ENCODE measurements at places on chromosomes 4 and X.

DNA sequence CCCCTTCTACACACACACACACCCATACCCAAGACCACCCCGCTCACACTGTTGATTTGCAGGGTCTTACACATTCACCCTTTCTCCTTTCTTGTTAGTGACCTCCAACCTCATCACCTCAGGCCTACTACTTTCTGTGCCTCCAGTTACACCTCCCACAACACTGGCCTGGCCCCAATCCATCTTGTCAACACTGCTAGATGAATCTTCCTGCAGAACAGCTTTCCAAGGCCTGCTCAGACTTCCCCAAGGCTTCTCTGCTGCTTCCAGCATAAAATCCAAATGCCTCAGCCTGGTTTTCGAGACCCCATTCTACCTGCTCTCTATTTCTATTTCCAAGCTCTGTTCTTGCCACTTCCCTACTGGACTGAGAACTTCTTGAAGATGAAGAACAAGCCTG is 79.9 kb downstream of the NHSL2 start:
- peaks cover 29% of the 10 kb centered on the region for H3K4me1 ChIP-seq
- H3K4me3 ChIP-seq: no peak overlapping the region
- no peak overlapping the region for H3K27ac ChIP-seq
- peaks cover 1% of the 10 kb centered on the region for H3K27me3 ChIP-seq

DNA sequence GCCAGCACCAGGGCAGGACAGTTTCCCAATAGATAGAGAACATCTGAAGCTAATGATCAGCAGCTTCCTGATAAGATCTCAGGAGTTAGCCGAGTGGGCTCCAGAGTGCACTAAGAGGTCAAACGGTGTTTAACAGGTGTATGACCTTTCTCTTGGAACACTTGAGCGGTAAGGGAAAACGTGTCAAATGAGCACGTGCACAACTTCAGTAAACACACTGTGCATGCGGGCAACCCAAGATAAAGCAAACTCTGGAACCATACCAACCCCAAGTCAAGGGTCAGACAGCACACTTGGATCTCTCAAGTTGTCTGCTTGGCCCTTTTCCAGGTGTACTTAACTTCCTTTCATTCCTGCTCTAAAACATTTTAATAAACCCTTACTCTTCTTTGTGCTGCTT is 1941.5 kb upstream of the PCDH10 start:
- no peak overlapping the region for H3K27ac ChIP-seq
- no peaks in the 10 kb centered on the region for H3K27me3 ChIP-seq
- H3K4me3 ChIP-seq: no peak overlapping the region
- H3K36me3 ChIP-seq: no peaks in the 10 kb centered on the region
- no peak for DNase-seq
- H3K4me1 ChIP-seq: no peaks in the 10 kb centered on the region

DNA sequence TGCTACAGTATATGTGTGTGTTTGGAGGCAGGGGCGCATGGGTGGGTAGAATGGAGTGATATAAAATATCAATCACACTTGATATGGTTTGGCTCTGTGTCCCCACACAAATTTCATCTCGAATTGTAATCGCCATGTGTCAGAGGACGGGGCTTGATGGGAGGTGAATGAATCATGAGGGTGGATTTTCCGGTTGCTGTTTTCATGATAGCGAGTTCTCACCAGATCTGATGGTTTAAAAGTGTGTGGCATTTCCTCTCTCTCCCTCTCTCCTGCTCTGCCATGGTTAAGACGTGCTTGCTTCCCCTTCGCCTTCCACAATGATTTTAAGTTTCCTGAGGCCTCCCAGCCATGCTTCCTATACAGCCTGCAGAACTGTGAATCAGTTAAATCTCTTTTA is 14.8 kb downstream of the SOWAHB start:
- peaks cover 5% of the 10 kb centered on the region for H3K27me3 ChIP-seq
- no peak overlapping the region for H3K4me3 ChIP-seq
- no peaks in the 10 kb centered on the region for H3K4me1 ChIP-seq
- no peak overlapping the region for H3K27ac ChIP-seq
- H3K36me3 ChIP-seq: no peaks in the 10 kb centered on the region

DNA sequence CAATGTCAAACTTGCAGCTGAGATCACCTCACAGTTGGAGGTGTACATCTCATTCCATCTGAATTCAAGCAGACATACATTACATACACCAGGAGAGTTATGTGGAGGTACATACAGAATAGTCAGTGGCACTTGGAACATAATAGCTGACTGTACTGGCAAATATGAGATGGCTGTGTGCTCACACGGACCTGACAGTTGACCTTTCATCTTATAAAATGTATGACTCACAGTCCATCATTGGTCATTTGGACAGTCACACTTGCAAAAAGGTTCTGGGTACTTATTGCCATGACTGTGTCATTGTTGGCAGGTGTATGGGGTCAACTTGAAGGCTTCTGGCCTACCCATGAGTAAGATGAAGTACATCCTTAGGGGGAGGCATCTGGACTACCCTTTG is 88.6 kb upstream of the WDR1 start:
- no peaks in the 10 kb centered on the region for H3K36me3 ChIP-seq
- no peak overlapping the region for H3K27ac ChIP-seq
- H3K27me3 ChIP-seq: peaks cover 5% of the 10 kb centered on the region
- H3K4me1 ChIP-seq: no peaks in the 10 kb centered on the region
- no peak for DNase-seq

GRCh38 chr4:154591890-154592289 is 1.3 kb upstream of the FGA start:
- no peak for DNase-seq
- no peaks in the 10 kb centered on the region for H3K4me1 ChIP-seq
- peaks cover 53% of the 10 kb centered on the region for H3K27me3 ChIP-seq
- H3K36me3 ChIP-seq: no peaks in the 10 kb centered on the region
- H3K4me3 ChIP-seq: no peak overlapping the region

GRCh38 chrX:123399709-123400108 is 215.6 kb downstream of the GRIA3 start:
- no peaks in the 10 kb centered on the region for H3K27me3 ChIP-seq
- no peak for DNase-seq
- no peak overlapping the region for H3K27ac ChIP-seq
- H3K4me3 ChIP-seq: no peak overlapping the region
- H3K36me3 ChIP-seq: no peaks in the 10 kb centered on the region
- H3K4me1 ChIP-seq: no peaks in the 10 kb centered on the region

GRCh38 chr4:26459756-26460530 is 30.3 kb downstream of the CCKAR start:
- DNase-seq: no peak
- no peak overlapping the region for H3K4me3 ChIP-seq
- H3K36me3 ChIP-seq: no peaks in the 10 kb centered on the region
- H3K4me1 ChIP-seq: peaks cover 15% of the 10 kb centered on the region
- H3K27ac ChIP-seq: peak overlapping the region; percentile 38

- no peaks in the 10 kb centered on the region for H3K4me1 ChIP-seq
- H3K36me3 ChIP-seq: no peaks in the 10 kb centered on the region
These were observed 23.0 kb upstream of the OTUD4 start for GRCh38 chr4:145203410-145203809.

DNA sequence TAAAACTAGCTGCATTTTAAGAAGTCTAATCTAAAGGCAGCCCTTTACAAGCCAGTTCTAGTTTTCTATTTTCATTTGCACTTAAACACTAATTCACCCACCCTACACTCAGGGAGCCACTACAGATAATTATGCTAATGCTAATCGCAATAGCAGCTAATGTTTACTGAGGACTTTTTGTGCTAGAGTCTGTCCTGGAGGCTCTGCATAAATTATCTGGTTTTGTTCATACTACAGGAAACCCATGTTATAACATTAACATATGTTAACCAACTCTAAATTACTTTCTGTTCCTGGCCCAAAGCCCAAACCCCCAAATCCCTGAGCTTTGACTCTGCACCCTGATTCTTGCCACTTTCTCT is 480 bp upstream of the RADX start:
- H3K4me3 ChIP-seq: peak overlapping the region; percentile 94
- H3K36me3 ChIP-seq: no peaks in the 10 kb centered on the region
- no peaks in the 10 kb centered on the region for H3K27me3 ChIP-seq
- H3K4me1 ChIP-seq: peaks cover 22% of the 10 kb centered on the region
- no peak for DNase-seq
- H3K27ac ChIP-seq: peak overlapping the region; percentile 85

DNA sequence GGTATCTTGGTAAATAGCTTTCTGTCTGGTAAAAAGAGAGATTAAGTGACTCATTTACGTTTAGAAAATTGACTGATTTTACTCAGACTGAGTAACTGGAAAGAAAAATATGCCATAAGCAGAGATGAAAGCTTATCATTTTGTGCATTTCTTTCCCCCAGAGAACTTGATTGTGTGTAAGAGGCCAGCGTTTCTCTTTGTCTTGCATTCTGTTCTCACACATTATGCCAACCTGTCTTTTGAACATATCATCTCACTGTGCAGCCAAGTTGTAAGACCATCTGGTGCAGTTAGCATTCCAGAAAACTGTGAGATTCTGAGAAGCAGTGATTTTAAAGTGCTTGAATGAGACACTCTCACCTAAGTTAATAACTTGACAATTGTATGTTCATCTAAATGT is 651.3 kb downstream of the TECRL start:
- no peak overlapping the region for H3K27ac ChIP-seq
- H3K27me3 ChIP-seq: no peaks in the 10 kb centered on the region
- H3K4me1 ChIP-seq: no peaks in the 10 kb centered on the region
- H3K4me3 ChIP-seq: no peak overlapping the region

DNA sequence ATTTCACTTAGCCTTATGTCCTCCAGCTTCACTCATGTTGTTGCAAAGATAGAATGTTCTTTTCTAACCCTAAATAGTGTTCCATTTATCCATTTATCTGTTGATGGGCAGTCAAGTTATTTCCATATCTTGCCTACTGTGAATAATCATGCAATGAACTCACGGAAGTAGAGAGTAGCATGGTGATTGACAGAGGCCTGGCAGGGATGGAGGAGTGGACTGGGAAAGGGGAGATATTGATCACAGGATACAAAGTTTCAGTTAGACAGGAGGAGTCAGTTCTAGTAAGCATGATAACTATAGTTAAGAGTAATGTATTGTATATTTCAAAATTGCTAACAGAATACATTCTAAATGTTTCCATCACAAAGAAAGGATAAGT is 10.3 kb upstream of the CLNK start:
- H3K36me3 ChIP-seq: no peaks in the 10 kb centered on the region
- no peak overlapping the region for H3K27ac ChIP-seq

GRCh38 chr4:170529748-170530722 is 440.3 kb upstream of the AADAT start:
- H3K36me3 ChIP-seq: no peaks in the 10 kb centered on the region
- H3K27me3 ChIP-seq: no peaks in the 10 kb centered on the region
- no peak overlapping the region for H3K4me3 ChIP-seq
- H3K27ac ChIP-seq: no peak overlapping the region

GRCh38 chr4:25827897-25828296 is 34.9 kb downstream of the SEL1L3 start:
- no peaks in the 10 kb centered on the region for H3K27me3 ChIP-seq
- H3K4me3 ChIP-seq: no peak overlapping the region
- DNase-seq: no peak
- peaks cover 2% of the 10 kb centered on the region for H3K4me1 ChIP-seq
- H3K27ac ChIP-seq: peak overlapping the region; percentile 24

- H3K36me3 ChIP-seq: no peaks in the 10 kb centered on the region
- no peaks in the 10 kb centered on the region for H3K4me1 ChIP-seq
- no peak for DNase-seq
- H3K27me3 ChIP-seq: no peaks in the 10 kb centered on the region
These were observed 210.0 kb downstream of the HS3ST1 start for GRCh38 chr4:11218692-11219091.

GRCh38 chr4:5399124-5399523 is 309.2 kb downstream of the EVC2 start:
- H3K4me3 ChIP-seq: no peak overlapping the region
- DNase-seq: no peak
- H3K36me3 ChIP-seq: no peaks in the 10 kb centered on the region
- H3K4me1 ChIP-seq: no peaks in the 10 kb centered on the region

GRCh38 chrX:18885328-18886004 is 98.4 kb downstream of the PHKA2 start:
- H3K4me1 ChIP-seq: peaks cover 42% of the 10 kb centered on the region
- DNase-seq: no peak
- H3K4me3 ChIP-seq: peak overlapping the region; percentile 94
- no peaks in the 10 kb centered on the region for H3K27me3 ChIP-seq

DNA sequence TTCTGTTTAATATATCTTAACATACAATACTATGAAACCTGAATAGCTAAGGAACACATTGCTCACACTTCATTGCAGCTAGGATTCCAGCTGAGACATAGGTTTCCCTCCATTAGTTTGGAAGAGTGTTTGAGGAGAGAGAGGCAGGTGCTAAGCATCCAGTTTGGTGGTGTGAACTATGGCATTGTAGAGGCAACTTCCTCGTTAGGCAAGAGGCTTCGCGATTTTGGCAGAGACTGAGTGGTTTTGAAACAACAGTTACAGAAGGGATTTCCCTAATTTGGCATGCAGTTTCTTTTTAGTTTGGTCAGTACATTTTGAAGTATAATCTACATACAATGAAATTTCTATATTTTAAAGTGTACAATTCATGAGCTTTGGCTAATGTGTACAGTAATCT is 117.1 kb upstream of the BMP3 start:
- no peaks in the 10 kb centered on the region for H3K36me3 ChIP-seq
- no peak for DNase-seq
- H3K4me1 ChIP-seq: peaks cover 3% of the 10 kb centered on the region
- H3K27me3 ChIP-seq: no peaks in the 10 kb centered on the region

DNA sequence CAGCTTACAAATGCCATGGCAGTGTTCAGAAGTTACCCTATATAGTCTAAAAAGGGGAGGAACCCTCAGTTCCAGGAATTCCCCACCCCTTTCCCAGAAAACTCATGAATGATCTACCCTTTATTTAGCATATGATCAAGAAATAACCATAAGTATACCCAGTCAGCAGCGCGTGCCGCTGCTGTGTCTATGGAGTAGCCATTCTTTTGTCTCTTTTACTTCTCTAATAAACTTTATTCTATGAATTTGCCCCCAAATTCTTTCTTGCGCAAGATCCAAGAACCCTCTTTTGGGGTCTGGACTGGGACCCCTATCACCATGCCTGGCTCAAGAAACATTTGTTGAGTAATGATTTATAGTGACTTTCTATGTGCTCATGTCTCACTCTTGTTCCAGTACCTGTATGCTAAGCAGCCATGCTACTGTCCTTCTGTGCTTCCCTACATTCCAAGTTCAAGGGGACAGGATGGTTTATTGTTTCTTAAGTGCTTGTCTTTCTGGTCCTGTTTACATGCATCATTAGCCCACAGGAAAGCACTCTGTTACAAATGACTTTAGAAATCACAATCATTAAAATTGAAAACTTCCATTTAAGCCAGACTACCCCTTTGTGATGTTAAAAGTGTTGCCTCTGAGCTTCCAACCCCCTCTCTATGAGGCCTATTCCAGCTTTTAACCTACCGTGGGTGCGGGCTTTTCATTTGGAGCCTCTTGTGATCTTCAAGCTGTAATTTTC is 63.4 kb upstream of the S100G start:
- H3K27me3 ChIP-seq: no peaks in the 10 kb centered on the region
- H3K4me3 ChIP-seq: no peak overlapping the region
- DNase-seq: no peak
